Fibroblast of skin of left quadriceps (primary cell): ENCODE measurements at places on chromosomes 1 and 21.

GRCh38 chr1:225343618-225344017, 84.2 kb downstream of the LBR start:
- no peak for DNase-seq

GRCh38 chr1:51294566-51295184, 35.7 kb downstream of the TTC39A start:
- no peak for DNase-seq

DNA sequence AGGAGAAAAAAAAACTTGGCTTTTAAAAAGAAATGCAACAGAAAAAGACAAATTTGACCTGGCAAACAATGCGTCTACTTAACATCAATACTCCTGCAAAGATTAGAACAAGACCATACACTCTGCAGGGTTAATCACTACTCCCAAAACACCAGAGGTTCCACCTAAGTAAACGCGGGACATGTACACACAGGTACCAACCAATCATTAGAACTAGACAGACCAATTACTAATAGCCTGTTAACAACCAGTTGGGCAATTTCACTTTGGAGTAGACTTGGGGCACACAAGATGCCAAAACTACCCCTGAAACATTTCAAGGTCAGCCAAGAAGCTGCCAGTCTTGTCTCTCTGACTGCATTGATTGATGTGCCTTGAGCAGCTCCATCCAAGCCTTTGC, 125.8 kb downstream of the RRAGC start:
- no peak for DNase-seq

- DNase-seq: no peak
Measured at GRCh38 chr21:41926807-41927171, 27.0 kb downstream of the C2CD2 start.

DNA sequence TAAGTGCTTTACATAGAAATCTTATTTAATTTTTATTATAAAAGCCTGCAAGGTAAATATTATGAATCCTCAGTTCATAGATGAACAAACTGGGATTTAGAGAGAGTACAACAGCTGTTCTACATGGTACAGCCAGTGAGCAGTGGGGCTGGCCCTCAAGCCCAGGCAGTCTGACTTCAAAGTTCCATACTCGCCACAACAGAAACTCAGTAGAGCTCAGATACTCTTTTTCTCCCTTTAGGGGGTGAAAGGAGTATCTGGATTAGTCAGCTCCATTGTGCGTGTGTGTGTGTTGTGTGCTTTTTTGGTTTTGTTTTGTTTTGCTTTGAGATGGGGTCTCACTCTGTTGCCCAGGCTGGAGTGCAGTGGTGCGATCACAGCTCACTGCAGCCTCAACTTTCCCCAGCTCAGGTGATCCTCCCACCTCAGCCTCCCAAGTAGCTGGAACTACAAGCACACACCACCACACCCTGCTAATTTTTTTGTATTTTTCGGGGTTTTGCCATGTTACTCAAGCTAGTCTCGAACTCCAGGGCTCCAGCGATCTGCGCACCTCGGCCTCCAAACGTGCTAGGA, 378.5 kb downstream of the SMYD3 start:
- no peak for DNase-seq

GRCh38 chr1:209845408-209845725, 17.6 kb downstream of the UTP25 start:
- no peak for DNase-seq

DNA sequence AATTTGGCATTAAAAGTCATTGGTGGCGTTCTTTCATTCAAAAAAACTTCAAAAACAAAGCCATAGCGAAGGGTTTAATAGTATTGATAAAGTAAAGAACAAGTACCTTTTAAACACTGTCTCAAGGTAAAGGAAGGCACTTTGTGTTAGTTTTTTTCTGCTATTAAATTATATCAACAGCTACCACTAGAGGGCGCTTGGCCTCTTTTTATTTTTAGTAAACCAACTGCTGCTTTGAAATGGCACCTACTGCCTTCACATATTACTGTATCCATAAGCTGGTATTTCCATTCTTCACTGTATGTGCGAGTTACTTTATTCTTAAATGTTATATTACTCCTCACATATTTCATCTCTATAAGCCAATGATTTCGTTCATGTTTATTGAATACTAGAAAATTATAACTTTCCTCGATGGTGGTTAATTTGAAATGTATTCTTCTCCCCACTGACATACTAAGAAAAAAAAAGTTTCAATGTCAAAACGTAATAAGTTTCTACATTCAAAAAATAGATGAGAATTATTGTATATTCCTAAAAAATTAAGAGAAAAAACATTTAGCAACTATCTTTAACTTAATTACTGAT, 125.7 kb upstream of the CXADR start:
- peak; percentile 27 for DNase-seq

DNA sequence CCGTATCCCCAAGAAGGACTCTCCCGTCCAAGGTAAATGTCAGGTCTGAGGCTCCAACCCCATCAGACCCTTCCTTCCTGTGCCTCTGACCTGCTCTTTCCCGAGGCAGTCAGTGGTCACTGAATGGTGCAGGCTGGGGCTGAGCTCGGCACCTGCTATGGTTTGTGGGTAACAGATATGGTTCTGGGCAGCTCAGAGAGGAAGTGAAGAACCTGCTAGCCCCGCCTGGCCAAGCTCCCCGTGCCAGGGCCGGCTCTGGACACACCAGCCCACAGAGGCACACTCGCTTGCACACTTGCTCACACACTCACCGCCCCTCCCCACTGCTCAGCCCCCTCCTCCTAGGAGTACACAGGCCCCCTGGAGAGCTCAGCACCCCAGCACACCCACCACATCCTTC, 16.4 kb downstream of the NCMAP start:
- DNase-seq: no peak

- peak; percentile 29 for DNase-seq
Measured at GRCh38 chr1:163202833-163203451, at the start of gene RGS5. Gene RGS5, minus strand, starts transcription at chr1:163202916. Its CDS starts 81 bp downstream, at chr1:163202835.

GRCh38 chr1:35768350-35769187, 1.2 kb downstream of the CLSPN start:
- no peak for DNase-seq

GRCh38 chr1:55150880-55151588, 64.1 kb downstream of the USP24 start:
- no peak for DNase-seq

DNA sequence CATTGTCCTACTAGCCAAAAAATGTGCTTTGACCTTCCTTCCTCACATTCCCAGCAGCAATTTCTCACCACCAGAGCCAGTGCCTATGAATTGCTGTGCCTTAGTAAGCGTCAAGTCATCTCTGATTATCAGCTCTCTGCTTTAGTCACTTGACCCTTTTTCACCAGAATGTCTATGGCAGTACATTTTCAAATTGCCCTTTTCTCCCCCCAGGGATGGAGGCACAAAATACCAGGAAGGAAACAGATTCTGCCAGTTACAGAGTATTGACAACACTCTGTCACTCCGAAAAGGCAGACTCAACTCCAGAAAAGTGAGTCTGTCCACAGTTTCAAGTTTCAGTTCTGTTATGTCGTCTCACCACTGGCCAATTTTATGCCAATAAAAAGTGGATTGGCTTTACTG, 167.4 kb downstream of the TNFSF18 start:
- no peak for DNase-seq

DNA sequence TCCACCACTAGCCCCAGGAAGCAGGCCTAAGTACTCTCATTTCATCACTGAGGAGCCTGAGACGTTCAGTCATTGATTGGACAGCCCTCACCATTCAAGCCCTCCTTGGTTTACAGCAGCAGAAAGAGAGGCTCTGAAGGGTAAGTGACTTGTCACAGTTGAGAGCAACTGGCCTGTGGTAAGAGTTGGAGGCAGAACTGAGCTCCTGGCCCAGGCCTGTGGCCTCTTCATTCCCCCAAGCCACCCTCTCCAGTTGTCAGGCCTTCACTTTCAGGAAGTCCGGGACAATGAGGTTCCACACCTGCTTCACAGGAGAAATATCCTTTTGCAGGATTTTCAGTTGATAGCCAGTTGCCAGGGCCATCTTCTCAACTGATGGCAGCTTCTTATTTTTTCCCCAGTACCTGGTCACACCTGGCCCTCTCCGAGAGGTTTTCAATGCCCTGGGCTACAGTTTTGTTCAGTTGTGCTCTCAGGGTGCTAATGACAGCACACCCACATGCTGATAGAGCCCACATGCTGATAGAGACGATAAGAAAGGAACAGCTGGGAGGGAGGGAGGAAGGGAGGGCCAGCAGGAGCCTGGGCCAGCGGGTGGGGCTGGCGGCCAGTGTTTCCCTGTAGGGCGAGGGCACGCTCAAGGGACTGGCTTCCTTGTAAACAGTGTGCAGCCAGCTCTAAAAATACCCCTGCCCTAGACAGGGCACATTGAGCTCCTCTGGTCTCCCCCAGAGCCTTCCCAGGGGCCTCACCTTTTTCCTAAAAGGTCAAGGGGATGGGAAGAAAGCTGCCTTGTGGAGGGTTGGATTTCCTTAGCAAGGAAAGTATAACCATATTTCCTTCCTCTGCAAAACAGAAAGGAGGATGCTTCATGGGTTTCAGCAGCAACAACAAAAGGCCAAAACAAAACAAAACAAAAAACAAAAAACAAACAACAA, 112.7 kb upstream of the JUN start:
- DNase-seq: no peak

DNA sequence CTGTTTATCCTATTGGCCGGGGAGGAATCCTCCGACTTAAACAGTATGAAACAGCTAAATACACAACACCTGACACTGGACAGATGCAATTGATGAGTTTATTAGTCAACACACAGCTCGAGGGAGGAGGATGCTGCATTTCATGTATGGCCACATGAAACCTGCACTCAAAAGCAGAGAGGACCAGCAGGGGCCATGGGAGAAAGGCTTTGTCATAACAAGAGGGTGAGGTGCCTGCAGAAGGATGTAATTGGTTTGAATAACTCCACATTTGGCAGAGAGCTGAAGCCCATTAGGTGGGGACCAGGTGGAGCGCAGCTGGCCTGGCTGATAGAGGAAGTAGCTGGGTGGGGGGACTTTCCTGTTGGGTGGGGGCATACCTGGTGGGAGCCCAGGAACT, 599.1 kb downstream of the PTPRU start:
- DNase-seq: no peak

- DNase-seq: no peak
Measured at GRCh38 chr1:205766038-205766437, 9.2 kb downstream of the RAB29 start.

GRCh38 chr1:168163670-168164069, 15.1 kb upstream of the TIPRL start:
- DNase-seq: no peak
